ENCODE measurements at places on chromosomes 6 and 20. TPM values are rescaled to one million over a fixed set of nuclear protein-coding genes. Genes with fewer than 3 reads are reported as not detected.

DNA sequence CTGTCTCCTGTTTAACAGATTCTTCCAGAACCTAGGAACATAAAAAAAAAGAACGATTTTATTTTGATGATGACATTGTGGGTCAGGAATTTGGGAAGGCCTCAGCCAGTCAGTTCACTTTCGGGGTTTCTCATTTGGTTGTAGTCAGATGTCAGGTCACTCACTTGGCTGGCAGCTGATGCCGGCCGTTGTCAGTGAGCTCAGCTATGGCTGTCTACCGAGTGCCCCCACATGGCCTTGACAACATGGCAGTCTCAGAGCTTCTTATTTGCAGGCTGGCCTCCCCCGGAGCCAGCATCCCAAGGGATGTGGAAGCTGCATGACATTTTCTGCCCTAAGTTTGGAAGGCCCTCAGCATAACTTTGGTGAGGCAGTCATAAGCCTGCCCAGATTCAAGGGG, 11.5 kb downstream of the RNF217 start:
- DNase-seq: no peak

IRF4 gene
- not detected for total RNA-seq

TNFRSF21 gene
- total RNA-seq: 83.1 TPM

GRCh38 chr20:21656308-21657067, 49.0 kb upstream of the PAX1 start:
- DNase-seq: no peak

GRCh38 chr20:15205719-15206118, 868.3 kb upstream of the FLRT3 start:
- no peak for DNase-seq

C6orf52 gene
- 3.4 TPM for total RNA-seq

GRCh38 chr6:17397764-17398194, 4.4 kb downstream of the CAP2 start:
- DNase-seq: no peak

GRCh38 chr6:134809130-134809529, 140.8 kb downstream of the ALDH8A1 start:
- no peak for DNase-seq

DNA sequence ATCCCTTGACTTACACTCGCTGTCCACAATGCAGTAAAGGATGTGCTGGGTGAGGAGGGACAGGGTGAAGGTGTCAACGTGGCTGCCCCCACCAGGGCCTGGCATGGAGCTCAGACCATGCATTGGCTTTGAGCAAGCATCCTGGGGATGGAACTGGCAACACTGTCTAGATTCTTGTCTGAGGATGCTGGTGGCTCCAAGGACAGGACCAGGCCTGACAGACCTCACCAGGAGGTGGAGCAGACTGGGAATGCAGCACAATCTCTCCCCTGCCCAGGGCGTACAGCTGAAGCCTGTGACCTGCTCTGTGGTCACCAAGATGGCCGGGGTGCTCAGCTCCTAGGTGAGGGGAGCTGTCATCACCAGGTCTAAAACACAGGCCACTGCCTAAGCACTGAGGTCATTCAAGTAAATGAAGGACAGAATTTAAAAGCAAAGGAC, 50.9 kb downstream of the MYH7B start:
- no peak for DNase-seq

DNA sequence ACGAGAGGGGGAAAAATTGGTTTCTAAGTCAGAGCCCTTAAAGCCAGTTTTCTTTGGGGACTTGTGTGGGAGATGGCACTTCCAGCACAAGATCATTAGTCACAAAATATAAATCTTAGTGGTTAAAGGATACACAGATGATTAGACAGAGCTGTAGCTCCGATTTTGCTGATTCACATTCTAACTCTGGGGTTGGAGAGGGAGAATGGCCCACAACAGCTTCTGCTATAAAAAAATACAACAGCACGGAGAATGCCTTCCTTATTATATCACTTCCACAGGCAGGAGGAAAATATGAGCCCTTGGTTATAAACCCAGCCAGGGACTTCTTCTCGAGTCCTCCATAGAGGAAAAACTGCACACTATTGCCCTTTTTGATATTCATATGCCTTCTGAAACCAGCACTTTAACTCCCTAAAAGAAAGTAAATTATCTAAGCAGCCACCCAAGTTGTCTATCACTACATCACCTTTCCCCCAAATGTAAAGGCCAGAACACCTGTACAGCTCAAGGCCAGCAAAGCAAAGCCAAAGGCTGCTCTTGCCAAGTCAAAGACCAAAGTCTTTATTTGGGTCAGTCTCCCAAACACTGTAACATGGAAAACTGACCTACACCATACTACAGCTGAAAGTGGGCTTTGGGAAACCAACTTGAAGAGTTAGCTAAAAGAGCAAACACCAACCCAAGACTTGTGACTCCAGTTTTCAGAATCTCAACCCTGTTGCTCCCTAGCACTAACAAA, 10.4 kb downstream of the MRPL14 start:
- DNase-seq: no peak

GRCh38 chr6:34891296-34891695, 2.2 kb downstream of the ANKS1A start:
- DNase-seq: no peak

FAM209B gene
- total RNA-seq: not detected

DNA sequence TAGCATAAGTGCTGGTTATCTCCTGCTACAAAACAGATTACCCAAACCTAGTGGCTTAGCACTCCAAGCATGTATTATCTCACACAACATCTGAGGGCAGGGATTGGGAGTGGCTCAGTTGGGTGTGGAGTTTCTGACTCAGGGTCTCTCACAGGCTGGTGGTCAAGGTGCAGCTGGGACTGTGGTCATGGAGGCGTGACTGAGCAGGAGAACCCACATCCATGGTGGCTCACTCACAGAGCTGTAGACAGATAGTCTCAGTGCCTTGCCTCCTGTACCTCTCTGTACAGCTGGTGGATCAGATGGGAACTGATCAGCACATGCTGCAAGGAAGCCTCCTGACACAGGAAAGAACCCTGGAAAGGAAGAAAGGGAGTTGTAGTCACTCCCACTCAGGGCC, 83.1 kb upstream of the CST7 start:
- no peak for DNase-seq

DNA sequence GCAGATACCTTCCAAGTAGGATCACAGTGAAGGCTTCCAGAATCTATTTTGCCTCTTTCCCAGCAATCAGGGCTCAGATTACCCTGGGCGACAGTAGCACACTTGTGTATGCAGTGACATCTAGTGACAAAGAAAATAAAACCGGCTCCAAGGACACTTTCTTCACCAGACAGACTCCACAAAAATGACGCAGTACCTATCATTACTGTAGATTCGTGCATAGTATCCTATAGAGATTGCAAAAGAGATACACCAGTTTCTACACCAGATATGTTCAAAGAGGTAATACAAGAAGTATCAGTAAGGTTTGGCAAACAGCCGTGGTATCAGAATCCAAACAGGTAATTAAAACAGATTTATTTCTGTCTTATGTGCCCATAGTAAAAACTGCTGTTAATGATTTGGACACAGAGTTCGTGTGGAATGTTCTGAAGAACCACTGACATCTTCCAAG, 600.4 kb upstream of the JAG1 start:
- DNase-seq: no peak

- no peak for DNase-seq
Measured at GRCh38 chr6:111173341-111173740, 86.0 kb downstream of the SLC16A10 start.

DNA sequence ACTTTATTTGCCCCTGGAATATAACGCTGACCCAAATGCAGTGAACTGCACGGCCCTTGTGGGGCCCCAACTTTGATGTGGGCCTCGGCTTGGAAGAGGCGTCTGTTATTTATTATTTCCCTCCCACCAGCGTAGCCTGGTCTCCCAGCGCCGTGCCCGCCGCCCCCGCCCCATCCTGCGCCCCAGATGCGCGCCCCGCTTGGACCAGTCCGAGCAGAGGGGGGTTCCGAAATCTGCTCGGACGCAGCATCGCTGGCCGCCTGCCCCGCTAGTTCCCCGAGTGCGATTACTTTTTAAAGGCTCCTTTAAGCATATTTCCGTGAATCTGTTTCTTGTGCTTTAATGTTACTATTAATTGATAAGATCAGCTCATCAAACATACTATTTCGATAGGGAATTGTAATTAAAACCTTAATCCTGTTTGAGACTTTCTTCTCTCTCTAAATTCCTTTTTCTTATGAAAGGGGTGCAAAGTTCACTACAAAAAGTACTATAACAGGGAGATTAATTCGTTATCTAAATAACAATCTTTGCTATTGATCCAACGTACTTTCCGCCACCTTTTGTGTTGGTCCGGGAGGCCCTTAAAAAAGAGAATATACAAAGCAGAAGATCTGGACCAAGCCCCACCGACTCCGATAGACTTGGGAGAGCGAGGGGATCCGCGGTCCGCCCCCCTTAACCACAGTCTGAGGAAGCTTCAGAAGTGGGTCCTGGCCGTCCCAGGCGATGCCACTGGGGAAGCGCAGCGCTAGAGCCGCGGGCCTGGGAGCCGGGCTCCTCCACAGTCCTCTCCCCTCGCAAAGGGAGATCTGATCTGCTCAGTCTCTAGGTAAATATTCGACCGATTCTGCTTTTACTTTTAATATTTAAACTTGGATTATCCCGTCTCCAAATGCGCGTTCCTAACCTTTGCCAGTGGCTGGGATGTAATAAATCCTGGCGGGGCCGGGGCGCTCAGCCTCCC, 10.2 kb downstream of the POU3F2 start:
- no peak for DNase-seq

DNA sequence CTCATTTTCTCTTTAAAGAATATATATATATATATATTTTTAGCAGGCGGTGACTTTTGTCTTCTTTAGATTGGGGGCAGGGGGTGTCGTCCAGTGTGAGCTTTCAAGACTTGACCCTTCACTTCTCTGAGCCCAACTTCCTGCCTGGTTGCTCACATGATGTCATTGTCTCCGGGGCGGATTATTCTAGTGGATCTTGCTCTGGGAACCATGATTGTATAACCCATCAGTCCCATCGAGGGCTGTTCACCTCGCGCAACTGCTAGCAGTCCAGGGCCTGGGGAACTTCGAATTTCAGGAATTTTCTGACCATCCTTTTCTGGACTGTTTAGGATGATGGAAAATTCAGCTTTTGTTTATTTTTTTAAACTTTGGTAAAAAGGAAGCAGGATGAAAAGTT, 1.0 kb downstream of the IGF2R start:
- no peak for DNase-seq
